ENCODE measurements at places on chromosomes 3 and 15.

DNA sequence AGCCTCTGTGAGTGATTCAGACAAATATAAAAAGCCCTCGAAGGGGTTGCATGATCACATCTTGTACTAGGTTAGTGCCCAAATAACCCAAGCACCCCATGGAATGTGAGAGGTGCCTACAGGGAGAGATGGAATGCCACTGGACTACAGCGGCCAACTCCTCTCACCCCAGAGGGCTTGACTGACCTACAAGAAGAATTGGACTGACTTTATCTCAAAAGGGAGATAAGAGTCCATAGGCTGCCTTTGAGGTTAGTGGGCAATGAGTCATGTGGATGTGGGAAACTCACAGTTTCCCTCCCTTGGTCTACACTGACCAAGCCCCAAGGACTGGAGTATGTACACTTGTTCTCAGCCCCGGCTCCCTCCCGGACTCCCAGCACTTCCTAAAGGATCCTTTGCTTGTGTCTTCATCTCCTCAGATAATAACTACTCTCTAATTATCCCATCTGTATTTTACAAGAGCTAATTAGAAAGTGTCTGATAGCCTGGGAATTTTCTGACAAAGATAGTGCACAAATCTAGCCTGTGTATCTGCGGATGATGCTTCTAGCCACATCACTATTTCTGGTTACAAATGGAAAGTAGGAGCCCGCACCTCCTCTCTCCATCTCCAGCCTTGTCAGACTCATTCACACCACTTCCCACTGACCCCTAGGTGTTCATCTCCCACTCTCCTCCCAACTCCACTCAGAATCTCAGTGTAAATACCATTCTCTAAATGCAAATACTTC is 547.8 kb upstream of the TBL1XR1 start:
- DNase-seq, result no peak

- no peak for DNase-seq
Measured at GRCh38 chr3:30103186-30103585, 503.2 kb upstream of the TGFBR2 start.

GRCh38 chr15:40048926-40049475 is 10.0 kb upstream of the SRP14 start:
- no peak for DNase-seq

DNA sequence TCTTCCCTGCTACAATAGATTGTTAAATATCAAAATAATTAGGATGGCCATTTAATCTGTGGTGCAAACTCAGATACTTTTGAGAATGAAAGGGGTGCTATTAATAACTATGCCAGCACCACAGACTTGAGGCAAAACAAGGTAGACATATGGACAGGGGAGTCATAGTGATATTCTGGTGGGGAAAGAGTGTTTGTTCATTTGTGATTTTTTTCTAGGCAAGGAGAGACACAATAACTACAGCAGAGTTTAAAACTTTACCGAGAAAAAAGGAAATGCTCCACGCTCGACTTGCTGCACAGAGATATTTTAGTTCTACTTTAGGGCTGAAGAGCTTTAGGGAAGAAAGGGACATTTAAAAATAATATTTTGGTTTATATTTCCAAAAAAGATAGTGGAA is 611.2 kb upstream of the GRM7 start:
- no peak for DNase-seq

DNA sequence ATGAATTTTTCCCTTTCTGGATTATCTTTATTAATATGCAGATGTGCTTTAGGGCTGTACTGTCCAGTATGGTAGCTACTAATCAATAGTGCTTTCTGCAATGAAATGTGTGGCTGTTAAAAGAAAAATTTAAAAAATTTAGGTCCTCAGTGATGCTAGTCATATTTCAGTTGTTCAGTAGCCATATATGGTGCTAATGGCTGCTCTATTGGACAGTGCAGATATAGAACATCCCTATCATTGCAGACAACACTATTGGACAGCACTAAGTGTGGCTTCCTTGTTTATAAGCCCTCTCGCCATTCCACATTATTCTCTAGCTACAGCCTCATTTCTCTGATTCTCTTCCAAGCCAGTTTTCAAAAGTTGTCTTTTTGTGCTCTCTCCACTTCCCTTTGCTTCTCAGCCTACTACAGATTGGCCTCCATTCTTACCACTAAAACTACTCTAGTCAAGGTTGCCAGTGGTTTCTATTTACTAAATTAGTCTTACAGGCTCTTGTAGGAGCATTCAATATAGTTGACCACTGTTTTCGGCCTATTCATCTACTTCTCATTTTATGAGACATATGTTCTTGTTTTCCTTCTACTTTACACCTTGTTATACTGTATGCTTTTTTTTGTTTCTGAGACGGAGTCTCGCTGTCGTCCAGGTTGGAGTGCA is 9.5 kb downstream of the MAPK6 start:
- DNase-seq, result no peak

GRCh38 chr3:145704020-145704419 is 457.0 kb downstream of the PLOD2 start:
- no peak for DNase-seq

DNA sequence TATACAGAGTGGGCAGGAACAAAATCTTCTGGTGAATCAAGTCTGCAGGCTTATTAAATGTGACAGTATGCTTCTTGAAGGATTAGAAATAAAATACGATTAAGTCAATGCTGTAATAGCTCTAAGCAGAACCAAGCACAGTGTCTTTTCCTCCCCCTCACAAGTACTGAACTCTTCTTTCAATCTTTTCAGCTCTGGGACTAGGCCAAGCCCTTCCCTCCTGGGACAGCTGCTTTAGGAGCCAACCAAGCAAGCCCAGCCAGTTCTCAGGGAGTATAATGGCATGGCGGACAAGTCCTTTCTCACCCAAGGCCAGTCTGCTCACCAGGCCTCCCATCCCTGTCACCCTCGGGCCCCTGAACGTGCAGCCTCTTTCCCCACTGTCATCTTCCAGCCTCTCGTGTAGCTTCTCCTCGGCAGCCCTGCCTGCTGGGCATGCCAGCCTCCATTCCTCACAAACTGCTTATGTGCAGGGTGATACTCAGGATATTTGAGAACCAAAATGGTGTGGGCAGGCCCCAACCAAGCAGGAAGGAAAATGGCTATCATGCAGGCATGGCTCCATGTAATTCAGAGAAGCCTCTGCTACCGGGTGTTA is 8.4 kb upstream of the PPP1R2 start:
- DNase-seq, result no peak

GRCh38 chr15:96267463-96267862 is 63.0 kb upstream of the NR2F2 start:
- no peak for DNase-seq

Data from H7 (cell line).